HFFc6 (cell line): ENCODE measurements at places on chromosomes 12 and 14. TPM values are rescaled to one million over a fixed set of nuclear protein-coding genes. Genes with fewer than 3 reads are reported as not detected.
A peak's percentile ranks its signal among the peaks of the same experiment; 100 is the strongest.

The GYS2 gene
- not detected in 3 replicates for total RNA-seq

The AEBP2 gene
- 32.1 to 41.3 TPM (median 38.5 TPM) in 3 replicates for total RNA-seq

The IPO8 gene
- 39.3 to 53.3 TPM (median 47.7 TPM) in 3 replicates for total RNA-seq

The REM2 gene
- 0.09 to 0.17 TPM in 2 of 3 replicates, not detected in the other for total RNA-seq

The CCDC177 gene
- total RNA-seq, result not detected in 3 replicates

The CIROP gene
- total RNA-seq, result not detected in 3 replicates

The POTEM gene
- total RNA-seq, result not detected in 3 replicates

DNA sequence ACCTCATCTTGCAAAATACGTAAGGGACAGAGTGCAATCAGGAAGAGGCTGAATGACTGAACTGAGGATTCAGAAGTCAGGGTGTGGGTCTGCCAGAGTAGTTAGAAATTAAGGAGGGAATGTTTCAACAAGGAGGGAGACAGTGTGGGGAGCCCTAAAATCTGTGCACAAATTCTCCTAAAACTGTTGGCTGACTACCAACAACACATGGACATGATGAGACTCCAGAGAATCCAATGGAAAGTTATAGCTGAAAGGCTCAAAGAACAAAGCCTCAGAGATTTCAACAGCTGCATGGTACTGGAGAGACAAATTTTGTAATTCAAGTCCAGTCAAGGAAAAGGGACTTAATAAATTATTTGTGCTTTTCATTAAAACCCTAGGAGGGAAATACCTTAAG is 36.1 kb upstream of the NEDD1 start:
- no peak for DNase-seq

DNA sequence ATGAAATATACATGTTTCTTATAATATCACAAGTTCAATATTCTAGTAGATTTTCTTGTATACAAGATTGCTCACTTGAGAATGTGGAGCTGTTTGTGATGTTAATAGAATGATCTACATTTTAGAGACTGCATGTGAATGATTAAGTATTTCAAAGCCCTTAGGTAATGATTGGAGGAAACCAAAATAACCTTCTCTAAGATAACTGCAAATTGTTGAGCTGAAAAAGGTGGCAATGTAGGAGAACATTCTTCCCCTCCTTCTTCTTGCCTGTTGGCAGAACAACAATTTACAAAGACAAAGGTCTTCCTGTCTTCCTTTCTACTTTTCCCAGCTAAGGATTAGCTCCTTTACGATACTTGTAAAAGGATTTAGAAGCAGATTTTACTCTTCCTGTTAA is 2.0 kb upstream of the CLEC6A start:
- no peak for DNase-seq

DNA sequence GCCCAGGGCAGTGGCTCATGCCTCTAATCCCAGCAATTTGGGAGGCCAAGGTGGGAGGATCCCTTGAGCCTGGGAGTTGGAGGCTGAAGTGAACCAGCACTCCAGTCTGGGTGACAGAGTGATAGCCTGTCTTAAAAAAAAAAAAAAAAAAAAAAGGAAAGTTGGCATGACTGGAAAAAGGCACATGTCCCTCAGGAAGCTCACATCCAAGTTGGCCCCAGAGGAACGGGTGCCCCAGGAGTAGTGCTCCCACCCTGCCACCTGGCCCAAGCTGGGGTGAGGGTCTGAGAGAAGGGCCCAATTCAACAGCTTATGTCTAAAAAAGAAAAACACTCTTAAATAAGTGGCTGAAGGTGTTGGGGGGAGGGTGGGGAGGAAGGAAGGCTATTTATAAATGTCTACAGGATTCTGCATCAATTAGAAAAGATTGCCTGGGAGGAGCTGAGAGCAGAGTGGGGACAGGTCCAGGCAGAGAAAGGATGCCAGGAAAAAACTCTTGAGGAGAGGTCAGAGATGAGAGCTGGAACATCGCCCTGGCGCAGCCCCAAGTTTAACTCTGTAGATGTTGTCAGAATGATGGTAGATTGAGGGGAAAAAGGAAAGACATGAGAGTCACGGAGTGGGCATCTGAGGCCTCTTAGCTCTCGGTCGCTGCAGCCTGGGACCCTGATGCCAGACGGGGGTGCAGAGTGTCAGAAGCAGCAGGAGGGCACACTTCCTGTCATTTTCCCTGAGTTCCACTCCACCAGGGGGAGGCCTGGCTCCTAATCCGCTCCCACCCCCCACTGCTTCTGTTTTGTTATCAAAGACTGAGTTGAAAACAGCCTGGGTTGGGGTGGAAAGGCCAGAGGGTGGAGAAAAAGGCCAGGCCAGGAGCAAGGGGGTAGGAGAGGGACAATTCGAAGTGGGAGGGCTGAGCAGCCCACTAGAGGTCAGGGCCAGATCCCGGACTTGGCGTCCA is 7.3 kb downstream of the SPRYD3 start:
- no peak for DNase-seq

- no peak for DNase-seq
Measured at GRCh38 chr14:103433916-103434563, 48.8 kb downstream of the MARK3 start.

GRCh38 chr12:110661337-110661972 is 27.5 kb downstream of the HVCN1 start:
- DNase-seq, result no peak

- peak; percentile 50 for DNase-seq
Measured at GRCh38 chr12:22684140-22685118, 59.5 kb downstream of the ETNK1 start.

- DNase-seq, result no peak
Measured at GRCh38 chr12:74985293-74985985, 224.2 kb downstream of the KCNC2 start.

- no peak for DNase-seq
Measured at GRCh38 chr14:95238487-95239298, 81.0 kb downstream of the CLMN start.

DNA sequence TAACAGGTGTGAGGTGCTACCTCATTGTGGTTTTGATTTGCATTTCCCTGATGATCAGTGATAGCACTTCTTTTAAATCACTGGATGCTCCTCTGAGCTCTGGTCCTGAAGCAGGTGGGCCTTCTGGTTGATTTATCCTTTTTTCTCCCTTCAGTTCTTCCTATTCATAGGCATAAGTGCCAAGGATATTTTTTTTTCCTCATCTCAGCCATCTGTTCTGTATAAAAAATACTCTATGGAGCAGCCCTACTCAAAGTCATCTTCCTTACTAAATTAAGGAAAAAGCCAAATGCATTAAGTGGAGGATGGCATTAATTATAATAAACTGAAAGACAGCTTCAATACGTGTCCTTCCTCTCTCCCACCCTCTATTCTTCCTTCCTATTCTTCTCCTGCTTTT is 18.4 kb downstream of the SPIC start:
- no peak for DNase-seq

DNA sequence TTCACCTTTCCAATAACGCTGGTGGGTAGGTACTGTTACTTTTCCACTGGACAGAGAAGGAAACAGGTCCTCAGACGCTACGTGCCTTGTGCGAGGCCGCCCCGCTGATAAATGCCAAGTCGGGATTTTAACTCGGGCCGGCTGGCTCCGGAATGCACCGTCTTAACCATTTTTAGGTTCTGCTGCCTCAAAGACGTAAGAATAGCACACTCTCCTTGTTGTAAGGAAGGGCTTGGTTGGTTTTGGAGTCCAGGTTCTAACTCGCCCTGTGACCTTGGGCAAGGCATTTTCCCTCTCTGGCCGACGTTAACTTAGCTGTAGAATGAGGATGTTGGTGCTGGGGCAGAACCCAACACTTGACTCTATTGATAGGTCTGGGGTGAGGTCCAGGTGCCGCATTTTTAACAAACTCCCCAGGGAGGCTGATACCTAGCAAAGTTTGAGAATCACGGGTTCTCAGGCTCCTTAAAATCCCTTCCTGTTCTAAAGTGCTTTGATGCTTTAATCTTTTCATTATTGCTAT is 814 bp downstream of the ANKRD13A start:
- DNase-seq, result no peak

DNA sequence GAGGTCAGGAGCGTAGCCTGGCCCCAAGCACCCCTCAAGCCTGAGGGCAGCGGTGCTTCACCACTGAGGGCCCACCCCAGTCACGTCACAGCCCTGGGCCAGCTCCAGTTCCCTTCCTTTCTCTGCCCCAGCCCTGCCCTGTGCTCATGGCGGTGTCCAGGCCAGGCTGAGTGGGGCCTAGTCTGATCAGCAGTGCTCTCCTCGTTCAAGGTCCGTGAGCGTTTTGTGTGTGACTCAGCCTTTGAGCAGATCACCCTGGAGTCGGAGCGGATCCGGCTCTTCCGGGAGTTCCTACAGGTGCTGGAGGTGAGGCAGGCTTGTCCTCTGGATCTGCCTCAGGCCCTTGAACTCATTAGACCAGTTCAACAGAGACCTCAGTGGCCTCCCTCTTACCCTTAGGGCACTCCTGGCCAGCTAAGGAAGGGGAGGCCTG is 19.0 kb downstream of the PRPF40B start:
- DNase-seq, result no peak

DNA sequence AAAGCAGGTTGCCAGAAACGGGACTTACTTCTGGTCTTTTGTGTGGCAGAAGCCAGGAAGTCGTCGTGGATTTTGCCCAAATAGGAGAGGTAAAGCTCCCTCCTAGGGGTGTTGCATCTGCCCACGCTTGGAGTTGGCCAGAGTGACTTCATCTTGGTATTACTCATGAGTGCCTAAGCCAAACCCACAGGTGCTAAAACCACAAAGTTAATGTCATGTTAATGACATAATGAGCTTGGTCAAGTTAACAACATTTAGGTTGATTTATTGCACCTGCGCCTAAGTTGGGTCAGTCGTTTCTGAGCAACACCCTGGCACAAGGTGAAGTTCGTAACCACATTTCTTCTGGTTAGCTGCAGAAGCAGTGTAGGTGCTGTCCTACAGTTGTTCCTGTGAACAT is 225.2 kb downstream of the FUT8 start:
- no peak for DNase-seq

DNA sequence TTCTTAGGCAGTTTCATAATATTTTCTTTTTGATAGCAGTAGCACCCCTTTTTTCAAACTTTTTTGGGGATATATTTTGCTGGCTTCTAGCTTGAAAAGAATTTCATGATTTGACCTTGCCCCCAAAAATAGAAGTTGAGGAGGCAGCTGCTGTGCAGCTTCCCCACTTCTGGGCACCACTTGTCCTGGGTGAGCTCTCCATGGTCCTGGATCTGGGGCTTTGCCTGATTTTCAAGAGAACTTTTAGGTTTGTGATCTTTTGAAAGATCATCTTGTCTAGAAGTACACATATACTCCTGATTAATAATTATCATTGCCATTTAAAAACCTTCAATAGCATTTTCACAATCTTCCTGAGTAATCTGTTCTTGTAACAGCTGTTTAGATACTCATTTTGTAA is 271.6 kb downstream of the NPAS3 start:
- no peak for DNase-seq

- no peak for DNase-seq
Measured at GRCh38 chr12:25242981-25243679, 7.6 kb downstream of the KRAS start.

DNA sequence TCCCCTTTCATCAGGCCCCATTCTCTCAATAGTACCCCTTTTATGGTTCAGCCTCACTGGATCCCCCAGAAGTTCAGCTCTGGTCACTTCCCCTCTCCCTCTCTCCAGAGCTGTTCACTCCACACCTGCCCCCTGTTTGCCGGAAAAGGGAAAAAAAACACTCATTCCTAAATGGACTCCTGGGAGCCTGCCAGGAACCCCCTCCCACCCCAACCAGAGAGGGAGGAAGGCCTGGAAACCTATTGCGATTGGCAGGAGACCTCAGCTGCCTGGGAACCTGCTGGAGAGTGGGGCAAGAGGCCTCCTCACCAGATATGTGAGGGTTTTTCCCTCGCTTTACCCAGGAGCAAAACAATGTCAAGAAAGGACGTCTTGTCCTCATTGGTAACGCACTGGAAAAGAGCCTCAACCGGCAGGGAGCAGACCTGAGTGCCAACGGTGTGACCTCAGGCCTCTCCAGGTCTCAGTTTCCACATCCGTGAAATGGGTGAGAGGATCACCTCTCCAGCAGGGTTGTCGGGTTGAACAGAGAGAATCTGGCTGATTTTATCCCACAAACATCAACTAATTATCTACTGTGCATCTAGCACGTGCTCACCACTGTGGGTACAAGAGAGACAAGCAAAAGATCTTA is 4.6 kb downstream of the DTX1 start:
- no peak for DNase-seq

DNA sequence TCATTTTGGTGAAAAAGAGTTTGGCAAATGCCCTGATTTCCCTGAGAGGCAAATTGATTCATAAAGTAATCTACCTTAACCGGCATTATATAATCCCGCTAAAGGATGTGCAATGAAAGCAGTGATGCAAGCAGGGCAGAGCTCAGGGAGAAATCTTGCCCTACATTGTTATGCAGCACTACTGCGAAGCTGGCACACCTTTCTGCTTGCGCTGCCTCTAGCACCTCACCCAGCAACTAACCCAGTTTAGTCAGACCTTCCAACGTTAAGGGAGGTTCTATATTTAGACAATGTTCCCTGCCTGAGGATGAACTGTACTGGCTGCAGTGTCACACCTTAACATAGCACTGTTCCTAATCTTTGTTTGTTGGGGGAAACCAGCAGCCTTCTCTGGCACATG is 60.8 kb upstream of the CCDC196 start:
- no peak for DNase-seq

- DNase-seq, result no peak
Measured at GRCh38 chr12:122884860-122885259, 11.1 kb downstream of the VPS37B start.

DNA sequence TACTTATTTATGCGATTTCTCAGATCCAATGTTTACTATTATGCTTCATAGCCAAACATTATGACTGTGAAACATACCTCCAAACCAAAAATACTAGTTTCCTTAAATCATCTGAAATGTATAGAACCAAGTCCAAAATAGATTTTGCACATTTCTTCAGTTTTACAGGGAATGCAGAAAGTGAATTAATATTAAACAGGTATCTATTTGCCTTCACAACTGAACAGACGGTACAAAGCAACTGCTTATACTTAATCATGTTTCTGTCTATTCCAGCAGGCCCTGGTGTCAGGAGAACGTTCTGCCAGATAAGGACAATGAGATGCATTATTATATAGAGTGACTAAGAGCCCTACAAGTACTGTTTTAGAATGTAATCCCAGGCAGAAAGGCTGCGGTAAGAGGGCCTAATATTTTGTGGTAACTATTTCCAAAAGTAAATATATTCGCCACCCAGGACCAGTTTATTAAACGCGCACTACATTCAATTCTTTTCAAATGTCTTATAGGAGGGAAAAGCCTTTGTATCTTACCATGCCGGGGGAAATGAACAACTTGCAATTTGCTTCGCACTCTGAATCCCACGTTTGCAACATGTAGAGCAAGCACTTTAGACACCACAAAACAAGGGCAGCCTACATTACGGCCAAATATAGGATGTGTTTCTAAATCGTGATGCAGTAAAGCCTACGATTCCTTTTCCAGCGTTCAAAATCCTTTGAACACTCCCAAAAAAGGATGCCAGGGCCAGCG is 1.5 kb downstream of the CORO1C start:
- peak; percentile 15 for DNase-seq
